ENCODE measurements at places on chromosomes 6 and 20. TPM values are rescaled to one million over a fixed set of nuclear protein-coding genes. Genes with fewer than 3 reads are reported as not detected.

SNAP91 gene
- not detected for total RNA-seq

WFDC12 gene
- total RNA-seq = not detected

PRKN gene
- total RNA-seq = 6.1 TPM

TPBG gene
- total RNA-seq = 0.31 TPM

CD109 gene
- total RNA-seq = 3.0 TPM

RAD21L1 gene
- 0.10 TPM for total RNA-seq

MLN gene
- not detected for total RNA-seq

GSTA3 gene
- total RNA-seq = not detected

TMEM181 gene
- total RNA-seq = 13.4 TPM

SEL1L2 gene
- not detected for total RNA-seq

PSMA7 gene
- 118 TPM for total RNA-seq

MUC21 gene
- total RNA-seq = not detected

PI3 gene
- not detected for total RNA-seq

PKIB gene
- 2.1 TPM for total RNA-seq

TMEM244 gene
- total RNA-seq = 0.52 TPM

BANF2 gene
- not detected for total RNA-seq

TBXT gene
- not detected for total RNA-seq

RSPO3 gene
- not detected for total RNA-seq

MYLK4 gene
- 0.42 TPM for total RNA-seq

AARS2 gene
- 4.9 TPM for total RNA-seq

MYH7B gene
- under 0.01 TPM for total RNA-seq

MUC22 gene
- total RNA-seq = not detected

RAET1G gene
- total RNA-seq = not detected

GLP1R gene
- 0.10 TPM for total RNA-seq

APCDD1L gene
- not detected for total RNA-seq

NRSN1 gene
- not detected for total RNA-seq

BPI gene
- 5.5 TPM for total RNA-seq

TRAPPC3L gene
- total RNA-seq = 2.1 TPM

LY6G6F gene
- total RNA-seq = 7.7 TPM

FAXC gene
- total RNA-seq = not detected

DEFB116 gene
- total RNA-seq = not detected
